ENCODE measurements at places on chromosomes 6 and 20.

GRCh38 chr6:142685852-142686506 is 259.0 kb downstream of the HIVEP2 start:
- no peak for DNase-seq

GRCh38 chr20:60467078-60467477 is 508.9 kb downstream of the CDH26 start:
- DNase-seq: no peak

DNA sequence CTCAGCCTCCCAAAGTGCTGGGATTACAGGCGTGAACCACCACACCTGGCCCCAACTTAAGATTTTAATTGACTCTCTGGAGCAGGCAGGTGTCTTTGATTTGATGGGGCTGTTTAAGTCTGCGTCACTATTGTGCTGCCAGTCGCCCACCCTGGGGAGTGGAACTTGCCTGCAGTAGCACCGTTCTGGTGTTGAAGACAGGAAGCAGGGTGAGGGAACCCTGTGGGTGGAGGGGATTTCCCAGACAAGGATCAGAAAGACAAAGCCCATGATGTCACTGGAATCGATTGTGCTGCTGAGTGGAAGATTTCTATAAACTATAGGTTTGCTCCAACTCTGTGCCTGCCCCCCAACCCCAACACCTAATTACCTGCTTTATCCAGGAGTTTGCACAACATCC is 11.0 kb downstream of the ALDH8A1 start:
- DNase-seq: no peak

DNA sequence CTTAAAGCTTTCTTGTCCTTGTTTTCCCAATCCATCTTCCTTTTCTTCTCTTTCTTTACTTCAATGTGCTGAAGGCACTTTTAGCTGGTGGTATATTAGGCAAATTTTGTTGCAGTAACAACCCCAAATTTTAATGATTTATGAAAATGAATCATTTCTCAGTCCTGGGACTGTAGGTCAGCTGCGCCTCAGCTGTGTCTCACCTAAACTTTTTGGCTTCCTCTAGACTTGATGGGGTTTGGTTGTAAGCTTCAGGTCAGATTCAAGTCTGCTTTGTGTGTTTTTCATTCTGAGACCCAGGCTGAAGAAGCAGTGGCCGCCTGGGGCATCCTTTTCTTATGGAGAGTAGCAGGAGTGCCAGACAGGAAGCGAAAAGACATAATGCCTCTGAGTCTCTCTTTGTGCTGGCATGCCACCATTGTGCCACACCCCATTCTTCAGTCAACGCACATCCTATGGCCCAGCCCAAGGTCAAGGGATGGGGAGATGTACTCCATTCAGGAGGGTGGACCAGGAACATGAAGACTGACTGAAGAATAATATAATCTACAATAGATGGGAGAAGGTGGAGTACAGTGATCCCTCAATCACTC is 28.9 kb upstream of the CD83 start:
- DNase-seq: no peak

GRCh38 chr6:84526631-84527030 is 237.8 kb downstream of the TBX18 start:
- DNase-seq: no peak

DNA sequence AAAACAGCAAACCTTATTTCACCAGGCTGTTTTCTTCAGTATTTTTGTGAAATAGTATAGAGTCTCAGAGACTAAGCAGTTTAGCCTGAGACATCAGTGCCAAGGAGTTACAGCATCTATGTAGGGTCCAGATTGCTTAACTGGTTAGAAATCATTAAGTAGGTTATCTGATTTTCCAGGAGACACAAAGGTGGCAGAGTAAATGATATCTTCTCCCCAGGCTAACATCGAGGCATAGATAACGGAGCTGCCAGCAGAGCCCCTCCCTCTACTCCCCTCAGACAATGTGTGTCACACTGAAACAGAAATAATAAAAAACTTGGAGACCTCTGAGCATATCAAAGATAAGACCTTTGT is 473.0 kb upstream of the CITED2 start:
- no peak for DNase-seq

All from activated T-helper 1 cell treated with anti-CD3 and anti-CD28 coated beads, Interleukin-2, amount 50 U/mL, for 16 hours (primary cell).